Effector CD8-positive, alpha-beta T cell (primary cell): ENCODE measurements at places on chromosomes 7 and 10.

DNA sequence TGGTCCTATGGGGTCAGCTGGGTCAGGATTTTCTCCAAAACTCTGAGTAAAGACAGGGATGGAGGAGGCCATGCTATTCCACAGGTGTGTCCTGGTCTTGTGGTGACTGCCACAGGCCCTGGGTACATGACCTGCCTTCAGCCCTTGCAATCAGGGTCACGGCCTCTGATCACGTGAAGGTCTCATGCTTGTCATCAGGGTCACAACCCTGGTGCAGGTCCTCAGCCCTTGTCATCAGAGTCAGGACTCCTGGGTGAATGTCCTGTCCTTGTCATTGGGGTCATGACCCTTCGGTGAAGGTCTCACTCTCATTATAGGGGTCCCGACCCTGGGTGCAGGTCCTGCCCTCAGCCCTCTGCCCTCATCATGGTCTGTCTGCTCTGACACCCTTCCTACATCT is 21.9 kb upstream of the TBRG4 start:
- DNase-seq: no peak

GRCh38 chr10:132403511-132404168 is 6.6 kb downstream of the PWWP2B start:
- DNase-seq: no peak

DNA sequence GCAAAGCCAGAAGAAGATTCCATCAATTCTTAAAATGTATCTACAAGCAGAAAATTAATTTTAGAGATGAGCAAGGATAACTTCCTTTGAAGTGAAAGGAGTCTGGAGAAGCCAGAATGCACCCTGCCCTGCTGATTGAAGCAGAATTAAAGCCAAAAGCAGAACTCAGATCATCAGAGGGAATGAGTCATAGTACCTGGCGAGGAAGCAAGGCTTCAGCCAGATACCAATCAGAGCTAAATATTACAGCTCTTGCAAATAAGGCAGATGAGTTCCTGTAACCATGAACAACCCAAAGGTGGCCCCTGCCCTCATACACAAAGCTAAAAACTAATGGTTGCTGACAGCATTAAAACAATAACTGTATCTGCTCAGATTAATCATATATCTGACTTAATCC is 10.4 kb downstream of the HTR7 start:
- no peak for DNase-seq

DNA sequence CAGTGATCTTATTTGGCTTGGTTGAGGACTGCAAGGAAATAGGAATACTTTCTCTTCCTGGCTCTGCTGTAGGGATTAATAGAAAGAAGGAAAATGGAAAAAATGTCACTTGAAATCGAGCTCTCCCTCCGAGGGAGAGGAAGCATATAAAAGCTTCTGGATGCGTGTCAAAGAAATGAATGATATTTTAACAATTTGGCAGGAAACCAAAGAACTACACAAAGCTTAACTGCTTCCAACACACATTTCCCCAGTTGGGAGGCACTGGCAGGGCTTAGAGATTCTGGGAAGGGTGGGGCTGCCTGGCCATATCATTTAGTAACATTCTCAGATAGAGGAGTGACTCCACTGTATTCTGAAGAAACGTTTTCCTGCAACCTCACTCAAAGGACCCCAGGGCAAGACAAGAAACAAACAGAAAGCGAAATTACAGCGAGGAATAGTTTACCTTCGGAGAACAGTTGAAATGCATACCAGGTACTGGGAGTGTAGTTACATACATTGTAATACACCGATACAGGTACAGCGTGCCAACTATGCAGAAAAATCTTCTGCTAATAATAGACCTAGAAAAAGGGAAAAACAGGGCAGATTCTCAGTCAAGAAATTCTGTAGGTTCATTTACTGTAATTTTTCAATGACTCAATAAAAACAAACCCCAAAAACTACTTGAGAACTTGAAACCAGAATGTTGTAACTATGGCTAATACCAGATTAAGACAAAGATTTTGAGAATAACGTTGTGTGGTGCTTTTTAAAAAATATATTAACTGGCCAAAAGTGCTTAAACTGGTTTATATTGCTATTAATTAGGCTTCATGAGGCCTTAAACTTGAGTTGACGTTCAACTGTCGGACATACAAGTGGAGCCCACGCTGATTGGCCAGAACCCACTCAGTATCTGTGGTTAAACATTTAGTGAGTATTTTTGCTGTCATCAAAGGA is 75.7 kb upstream of the ASAH2 start:
- no peak for DNase-seq

- DNase-seq: no peak
Measured at GRCh38 chr7:90879924-90880323, 283.8 kb downstream of the CDK14 start.
